ENCODE measurements at places on chromosomes 7 and 10. TPM values are rescaled to one million over a fixed set of nuclear protein-coding genes. Genes with fewer than 3 reads are reported as not detected.

GRCh38 chr10:11760861-11761260, 18.7 kb downstream of the ECHDC3 start:
- H3K4me1 ChIP-seq = peaks cover 3% of the 10 kb centered on the region
- no peak overlapping the region for H3K27ac ChIP-seq
- DNase-seq = no peak
- H3K4me3 ChIP-seq = no peak overlapping the region

- H3K4me3 ChIP-seq = no peak overlapping the region
- H3K4me1 ChIP-seq = no peaks in the 10 kb centered on the region
- no peak for DNase-seq
- H3K27ac ChIP-seq = no peak overlapping the region
- H3K27me3 ChIP-seq = peaks cover 22% of the 10 kb centered on the region
- H3K36me3 ChIP-seq = no peaks in the 10 kb centered on the region
Measured at GRCh38 chr7:55100544-55101327, 81.9 kb downstream of the EGFR start.

DNA sequence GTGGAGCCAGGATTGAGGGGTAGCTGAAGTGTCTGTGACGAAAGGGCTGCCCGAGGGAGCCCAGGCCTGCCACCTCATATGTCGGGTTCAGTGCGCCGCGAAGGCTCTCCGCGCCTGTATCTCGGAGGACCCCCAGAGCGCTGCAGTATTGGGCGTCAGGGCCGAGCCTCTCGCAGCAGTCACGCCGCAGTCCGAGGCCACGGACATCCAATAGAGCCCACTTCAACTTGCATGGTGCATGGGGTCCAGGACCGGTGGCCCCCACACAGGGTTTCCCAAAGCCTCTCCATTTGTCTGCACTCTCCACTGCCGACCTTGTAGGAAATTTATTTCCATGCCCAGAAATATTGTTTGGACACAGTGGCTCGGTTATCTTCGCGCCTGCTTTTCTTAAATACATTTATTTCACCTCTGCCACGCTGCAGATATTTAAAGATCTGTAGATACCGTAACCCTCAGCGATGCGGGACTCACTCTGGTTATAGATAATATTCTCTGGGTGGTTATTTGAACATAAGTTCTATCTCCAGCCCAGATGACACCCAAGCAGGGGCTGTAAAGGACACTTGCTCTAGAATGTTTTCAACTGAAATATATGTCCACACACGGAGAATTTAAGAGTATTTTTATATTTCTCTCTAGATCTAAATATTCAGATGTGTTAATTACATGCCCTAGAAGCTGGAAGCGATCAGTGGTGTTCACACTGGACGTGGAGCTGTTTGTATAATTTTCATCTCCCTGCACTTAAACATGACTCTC, 5.1 kb upstream of the ZNF503 start:
- no peak for DNase-seq
- no peak overlapping the region for H3K27ac ChIP-seq
- H3K4me1 ChIP-seq = peaks cover 2% of the 10 kb centered on the region
- no peaks in the 10 kb centered on the region for H3K36me3 ChIP-seq
- peaks cover 86% of the 10 kb centered on the region for H3K27me3 ChIP-seq

DNA sequence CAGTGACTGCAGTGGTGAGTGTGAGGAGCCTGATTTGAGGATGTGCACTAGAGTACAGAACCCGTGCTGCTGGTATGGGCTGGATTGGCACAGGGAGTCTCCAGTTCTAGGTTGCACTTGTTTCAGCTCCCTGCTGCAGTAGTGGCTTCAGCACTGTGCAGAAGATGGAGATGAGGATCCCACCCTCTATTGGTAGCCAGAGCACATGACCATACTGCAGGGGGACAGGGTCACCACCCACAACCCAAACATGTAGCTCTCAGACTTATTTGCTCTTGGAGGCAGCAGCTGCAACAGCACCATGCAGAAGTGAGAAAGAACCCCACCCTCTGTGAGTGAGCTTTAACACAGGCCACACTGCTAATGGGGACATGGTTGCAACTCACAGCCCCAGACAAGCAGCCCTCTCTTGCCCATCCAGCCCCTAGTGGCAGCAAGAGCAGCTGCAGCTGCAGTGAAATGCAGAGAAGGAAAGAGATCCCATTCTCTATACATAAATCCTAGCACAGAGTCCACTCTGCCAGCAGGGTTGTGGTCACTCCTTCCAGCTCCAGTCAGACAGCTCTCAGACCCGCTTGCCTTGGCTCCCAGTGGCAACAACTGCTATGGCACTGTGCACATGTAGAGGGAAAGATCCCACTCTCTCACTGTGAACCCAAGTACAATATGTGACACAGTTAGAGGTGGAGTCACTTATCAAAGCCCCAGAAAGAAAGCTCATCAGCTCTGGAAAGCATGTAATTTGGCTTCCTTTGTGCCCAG, 51.4 kb upstream of the SCIN start:
- no peak for DNase-seq
- peaks cover 17% of the 10 kb centered on the region for H3K27me3 ChIP-seq
- no peak overlapping the region for H3K27ac ChIP-seq
- H3K4me1 ChIP-seq = no peaks in the 10 kb centered on the region

- H3K27ac ChIP-seq = no peak overlapping the region
- H3K27me3 ChIP-seq = no peaks in the 10 kb centered on the region
- no peak for DNase-seq
- H3K4me1 ChIP-seq = no peaks in the 10 kb centered on the region
Measured at GRCh38 chr10:128963211-128964099, 503.6 kb upstream of the MGMT start.

- H3K36me3 ChIP-seq = no peaks in the 10 kb centered on the region
- H3K4me3 ChIP-seq = no peak overlapping the region
- no peaks in the 10 kb centered on the region for H3K27me3 ChIP-seq
- no peak overlapping the region for H3K27ac ChIP-seq
- no peaks in the 10 kb centered on the region for H3K4me1 ChIP-seq
- DNase-seq = no peak
Measured at GRCh38 chr7:19011212-19011611, 106.2 kb downstream of the TWIST1 start.

GRCh38 chr7:157032128-157032527, 21.7 kb upstream of the MNX1 start:
- no peak for DNase-seq
- H3K4me3 ChIP-seq = no peak overlapping the region
- H3K4me1 ChIP-seq = no peaks in the 10 kb centered on the region
- H3K36me3 ChIP-seq = no peaks in the 10 kb centered on the region

GRCh38 chr7:26619348-26619984, 244.9 kb downstream of the SKAP2 start:
- no peak for DNase-seq
- H3K36me3 ChIP-seq = no peaks in the 10 kb centered on the region
- no peak overlapping the region for H3K4me3 ChIP-seq

DNA sequence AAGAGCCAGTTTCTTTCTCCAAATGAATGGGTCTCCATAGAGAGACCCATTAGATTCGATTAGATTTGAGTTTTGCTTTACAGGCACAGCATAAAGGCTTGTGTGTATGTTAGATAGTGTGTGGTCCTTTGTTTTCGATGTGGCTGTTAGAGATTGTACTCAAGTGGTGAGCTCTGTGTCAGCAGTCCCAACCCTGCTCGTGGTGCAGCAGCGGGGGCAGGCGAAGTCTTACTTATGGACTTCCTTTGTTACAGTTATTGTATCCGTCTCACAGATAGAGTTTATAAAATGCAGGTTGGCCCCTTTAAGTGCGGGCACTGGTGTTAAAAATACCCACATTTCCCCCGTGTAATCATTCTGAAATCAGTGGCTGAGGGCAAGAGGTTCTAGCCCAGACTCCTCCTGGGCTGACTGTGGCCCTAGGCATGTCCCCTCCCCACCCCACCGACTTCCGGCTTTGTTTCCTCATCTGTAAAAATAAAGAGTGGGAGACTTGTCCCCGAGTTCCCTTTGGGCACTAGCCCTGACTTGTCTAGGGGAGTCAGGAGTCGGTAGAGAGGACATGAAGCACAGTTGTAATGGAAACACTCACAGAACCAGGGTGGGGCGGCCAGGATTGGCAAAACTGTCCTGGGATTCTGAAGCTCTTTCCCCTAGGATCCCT, 28.6 kb downstream of the MTURN start:
- H3K36me3 ChIP-seq = no peaks in the 10 kb centered on the region
- H3K27me3 ChIP-seq = no peaks in the 10 kb centered on the region
- H3K4me1 ChIP-seq = peaks cover 40% of the 10 kb centered on the region
- peak overlapping the region; percentile 37 for H3K27ac ChIP-seq
- DNase-seq = peak; percentile 31

DNA sequence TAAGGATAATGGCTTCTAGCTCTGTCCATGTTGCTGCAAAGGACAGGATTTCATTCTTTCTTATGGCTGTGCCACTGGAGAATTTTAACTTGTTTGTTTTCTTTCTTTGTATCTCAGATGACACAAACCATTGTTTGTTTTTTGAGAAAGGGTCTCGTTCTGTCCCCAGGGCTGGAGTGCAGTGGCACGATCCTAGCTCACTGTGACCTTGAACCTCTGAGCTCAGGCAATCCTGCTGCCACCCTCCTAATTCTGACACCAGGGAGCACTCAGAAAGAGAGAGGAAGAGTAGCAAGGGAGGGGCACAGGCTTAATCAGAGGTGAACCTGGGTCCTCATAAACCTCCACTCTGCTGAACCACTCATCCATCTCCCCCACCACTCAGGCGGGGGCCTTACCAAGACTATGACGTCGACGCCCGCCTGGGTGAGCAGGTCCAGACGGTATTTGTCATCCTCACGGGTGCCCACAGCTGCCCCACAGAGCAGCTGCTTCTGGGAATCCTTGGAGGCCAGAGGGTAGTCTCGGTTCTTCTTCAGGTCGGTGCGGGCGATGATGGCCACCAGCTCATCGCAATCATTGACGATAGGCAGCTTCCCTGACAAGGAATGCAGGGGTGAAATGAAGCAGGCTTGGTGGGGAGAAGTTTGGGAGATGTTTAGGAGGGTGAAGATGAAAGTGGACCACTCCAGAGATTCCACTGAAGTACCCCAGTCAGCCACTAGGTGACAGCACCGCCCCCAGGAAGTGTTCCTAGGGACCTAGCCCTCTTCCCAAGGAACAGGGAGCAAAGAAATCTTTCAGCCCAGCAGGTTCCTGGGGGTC, 11.6 kb downstream of the IMPDH1 start:
- H3K36me3 ChIP-seq = peaks cover 70% of the 10 kb centered on the region
- DNase-seq = no peak
- no peaks in the 10 kb centered on the region for H3K27me3 ChIP-seq
- no peaks in the 10 kb centered on the region for H3K4me1 ChIP-seq
- no peak overlapping the region for H3K27ac ChIP-seq

- H3K36me3 ChIP-seq = no peaks in the 10 kb centered on the region
- H3K4me3 ChIP-seq = no peak overlapping the region
- DNase-seq = no peak
- no peak overlapping the region for H3K27ac ChIP-seq
Measured at GRCh38 chr10:33521904-33522303, 187.4 kb upstream of the NRP1 start.

- DNase-seq = no peak
- no peaks in the 10 kb centered on the region for H3K27me3 ChIP-seq
- H3K36me3 ChIP-seq = no peaks in the 10 kb centered on the region
- H3K27ac ChIP-seq = no peak overlapping the region
Measured at GRCh38 chr7:51451751-51452476, 135.3 kb upstream of the COBL start.

DNA sequence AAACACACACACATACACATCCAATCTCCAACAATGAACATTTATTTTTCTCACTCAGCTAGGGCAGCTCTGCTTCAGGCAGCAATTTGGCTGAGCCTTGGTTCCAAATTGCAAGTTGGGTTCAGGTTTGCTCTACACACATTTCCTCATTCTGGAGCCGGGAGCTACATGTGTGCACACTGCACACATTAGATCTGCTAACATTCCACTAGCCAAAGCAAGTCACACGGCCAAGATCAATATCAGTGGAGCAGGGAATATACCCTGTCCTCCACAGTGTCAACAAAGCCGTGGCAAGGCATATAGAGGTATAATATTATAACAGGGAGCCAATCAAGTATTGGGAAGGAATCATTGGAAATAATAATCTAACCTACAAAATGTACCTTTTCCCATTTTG, 57.5 kb upstream of the PPP1R3C start:
- DNase-seq = no peak
- H3K27ac ChIP-seq = no peak overlapping the region
- H3K27me3 ChIP-seq = no peaks in the 10 kb centered on the region
- no peaks in the 10 kb centered on the region for H3K4me1 ChIP-seq
- H3K36me3 ChIP-seq = no peaks in the 10 kb centered on the region

DNA sequence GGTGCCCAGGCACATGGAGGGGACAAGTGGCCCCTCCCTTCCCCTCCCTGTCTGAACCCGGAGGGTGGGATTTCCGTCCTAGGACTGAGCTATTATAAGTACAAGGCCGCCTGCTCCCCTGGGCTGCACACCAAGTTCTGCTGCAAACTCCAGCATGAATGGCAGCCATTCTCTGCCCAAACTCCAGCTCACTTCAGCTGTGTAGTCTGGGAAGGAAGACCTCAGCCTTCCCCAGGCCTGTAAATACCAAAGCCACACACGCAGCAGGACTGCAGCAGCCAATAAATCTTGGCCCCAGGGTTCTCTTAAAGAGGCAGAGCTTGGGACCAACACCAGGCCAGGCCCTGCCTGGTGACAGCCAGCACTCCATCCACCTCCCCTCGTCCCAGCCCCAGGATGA, 291.3 kb upstream of the ZMIZ1 start:
- no peaks in the 10 kb centered on the region for H3K36me3 ChIP-seq
- no peak for DNase-seq
- no peak overlapping the region for H3K27ac ChIP-seq
- H3K4me3 ChIP-seq = no peak overlapping the region
- no peaks in the 10 kb centered on the region for H3K27me3 ChIP-seq

LRRTM3 gene
- total RNA-seq = not detected

SPDYE6 gene
- total RNA-seq = not detected

PVRIG gene
- total RNA-seq = 96.8 TPM

FAM180A gene
- not detected for total RNA-seq

MALRD1 gene
- total RNA-seq = not detected

OR13A1 gene
- 0.26 TPM for total RNA-seq
